Left forelimb (tissue), 1 donor: ENCODE measurements at places on chromosomes 6 and 20.

DNA sequence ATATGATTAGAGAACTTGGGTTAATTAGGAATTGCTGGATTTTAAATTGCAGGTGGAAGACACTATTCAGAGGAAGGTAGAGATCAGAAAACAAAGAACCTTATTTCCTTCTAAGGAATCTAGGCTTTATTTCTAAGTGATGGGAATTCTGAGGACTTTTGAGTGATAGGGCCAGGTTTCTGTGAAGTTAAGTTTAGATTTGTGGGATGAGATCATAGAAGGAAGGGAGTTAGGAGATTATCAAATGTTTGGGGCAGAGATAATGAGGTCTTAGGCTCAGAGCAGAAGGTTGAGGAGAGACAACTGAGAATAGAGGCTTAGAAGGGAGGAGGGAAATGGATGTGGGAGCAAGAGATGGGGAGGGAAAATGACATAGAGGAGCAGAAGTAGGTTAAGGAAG lies 109.7 kb upstream of the MMS22L start:
- no peak for DNase-seq

DNA sequence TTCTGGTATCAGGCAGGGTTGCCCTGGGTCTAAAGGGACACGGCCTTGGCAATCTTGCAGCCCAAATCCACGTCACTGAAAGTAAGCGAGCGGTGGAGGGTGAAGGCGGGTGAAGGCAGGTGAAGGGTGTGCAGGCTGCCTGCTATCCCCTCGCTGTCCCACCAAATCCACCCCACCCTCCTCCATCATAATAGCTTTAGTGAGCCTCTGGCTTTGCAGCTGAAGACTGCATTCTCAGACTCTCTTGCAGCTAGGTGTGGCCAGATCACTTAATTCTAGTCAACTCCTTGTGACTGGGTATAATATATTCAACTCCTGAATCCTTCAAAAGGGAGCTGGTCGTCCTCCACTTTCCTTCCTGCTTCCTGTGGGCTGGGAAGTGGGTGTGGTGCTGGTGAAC lies 126.7 kb upstream of the TRAF3IP2 start:
- no peak for DNase-seq

DNA sequence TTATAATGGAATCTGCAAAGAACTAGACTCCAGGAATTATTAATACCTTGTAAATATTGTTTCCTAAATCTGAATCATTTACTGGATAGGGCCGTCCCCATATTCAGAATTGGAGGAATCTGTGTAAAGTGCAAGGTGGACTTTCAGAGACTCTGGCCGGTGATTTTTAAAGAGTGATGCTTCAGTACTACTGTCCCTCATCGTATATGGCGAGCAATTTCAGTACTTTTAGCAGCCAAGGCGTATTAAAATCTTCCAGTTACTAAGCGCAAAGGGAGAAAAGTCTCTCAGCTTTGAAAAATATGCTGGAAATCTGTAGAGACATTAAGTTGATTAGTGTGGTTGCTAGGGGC lies 483 bp downstream of the SMIM26 start:
- no peak for DNase-seq

- no peak for DNase-seq
These were observed 248.5 kb downstream of the BTBD3 start for GRCh38 chr20:12166053-12166717.

GRCh38 chr6:103284835-103285234 lies 1574.9 kb downstream of the HACE1 start:
- no peak for DNase-seq

DNA sequence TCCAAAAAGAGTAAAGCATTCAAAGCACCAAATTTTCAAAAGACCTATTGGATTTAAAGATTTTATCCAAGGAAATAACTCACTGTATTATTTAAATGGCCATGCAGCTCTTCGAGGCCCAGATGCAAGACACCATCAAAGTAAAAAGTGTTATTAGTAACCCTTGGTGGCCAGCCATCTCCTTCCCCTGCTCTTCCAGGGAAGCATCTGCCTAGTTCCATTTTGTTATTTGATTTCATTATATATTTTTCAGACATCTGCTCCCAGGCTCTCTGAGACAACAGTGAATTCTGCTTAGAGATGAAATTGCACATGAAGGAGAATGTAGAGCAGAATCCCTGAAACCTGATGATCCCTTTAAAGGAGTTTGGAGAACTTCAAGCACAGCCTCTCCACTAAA lies 252.3 kb upstream of the TBX18 start:
- DNase-seq, result no peak

- no peak for DNase-seq
These were observed 91.2 kb upstream of the SCP2D1 start for GRCh38 chr20:18722371-18722770.

DNA sequence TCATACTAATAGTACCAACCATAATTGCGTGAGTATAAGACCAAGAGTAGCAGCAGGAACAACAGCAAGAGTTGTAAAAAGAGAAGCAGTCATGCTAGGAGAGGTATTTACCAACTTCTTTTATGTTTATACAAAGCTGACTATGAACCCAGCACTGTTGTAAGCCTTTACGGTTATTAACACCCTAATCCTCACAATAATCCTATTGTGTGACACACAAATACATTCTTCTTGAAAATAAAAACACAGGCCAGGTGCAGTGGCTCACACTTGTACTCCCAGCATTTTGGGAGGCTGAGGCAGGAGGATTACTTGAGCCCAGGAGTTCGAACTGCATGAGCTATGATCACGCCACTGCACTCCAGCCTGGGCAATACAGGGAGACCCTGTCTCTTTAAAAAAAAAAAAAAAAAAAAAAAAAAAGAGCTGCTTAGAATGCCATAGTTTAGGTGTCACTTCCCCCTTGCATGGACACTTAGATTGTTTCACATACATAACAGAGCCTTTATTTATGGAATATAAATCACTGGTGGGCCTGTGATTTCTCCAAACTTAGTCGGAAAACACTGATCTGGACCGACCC lies 20.2 kb downstream of the HCK start:
- DNase-seq, result no peak

- DNase-seq, result no peak
These were observed 31.5 kb downstream of the ARHGAP18 start for GRCh38 chr6:129678463-129678862.

GRCh38 chr20:43306837-43307236 lies 117.1 kb upstream of the PTPRT start:
- no peak for DNase-seq

GRCh38 chr6:684831-685636 lies 7.9 kb downstream of the EXOC2 start:
- no peak for DNase-seq

GRCh38 chr6:37783025-37783855 lies 36.3 kb upstream of the ZFAND3 start:
- peak; percentile 71 for DNase-seq

DNA sequence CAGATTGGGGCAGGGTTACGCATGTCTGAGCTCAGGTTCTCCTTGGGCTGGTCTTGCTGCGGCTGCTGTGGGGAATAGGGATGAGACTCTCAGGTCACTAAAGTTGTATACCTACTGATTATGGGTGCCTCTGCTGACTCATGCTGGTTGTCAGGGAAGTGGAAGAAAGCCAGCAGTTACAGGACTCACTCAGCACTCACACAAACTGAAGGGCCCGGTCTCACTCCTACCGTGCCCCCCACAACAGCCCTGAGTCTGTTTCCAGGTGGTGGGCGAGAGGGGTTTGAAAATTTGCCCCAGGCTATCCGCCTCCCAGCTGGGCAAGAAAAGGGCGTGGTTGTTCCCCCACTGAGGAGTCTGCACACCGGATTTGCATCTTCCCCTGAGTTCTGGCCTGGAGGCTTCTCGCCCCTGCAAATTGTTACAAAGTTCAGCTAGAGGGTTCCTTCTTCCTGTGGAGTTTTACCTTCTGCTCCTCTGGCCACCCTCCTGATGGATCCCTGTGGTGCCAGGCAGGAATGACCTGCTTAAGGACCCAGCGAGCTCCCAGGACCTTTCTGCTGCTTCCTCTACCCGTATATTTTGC lies 659.2 kb downstream of the HDGFL1 start:
- no peak for DNase-seq

DNA sequence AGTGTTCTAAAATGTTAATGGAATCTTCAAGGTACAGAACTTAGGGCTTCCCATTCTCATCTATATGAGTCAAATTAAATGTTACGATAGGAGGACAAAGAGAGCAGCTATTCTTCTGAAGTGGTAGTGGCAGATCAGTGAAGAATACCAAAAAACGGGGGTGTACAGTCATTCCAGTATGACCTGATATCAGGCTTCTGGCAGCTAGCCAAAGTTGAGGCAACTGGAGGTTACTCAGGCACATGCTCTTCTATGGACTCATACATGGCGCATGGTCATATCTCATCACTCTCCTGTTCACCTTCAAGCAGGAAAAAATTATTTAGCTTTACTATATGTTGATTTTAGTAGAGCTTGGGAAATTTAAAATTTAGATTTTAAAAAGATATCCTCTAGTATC lies 1608.8 kb downstream of the GRIK2 start:
- DNase-seq, result no peak

- no peak for DNase-seq
These were observed 858.8 kb upstream of the EPHA7 start for GRCh38 chr6:94278146-94278545.

DNA sequence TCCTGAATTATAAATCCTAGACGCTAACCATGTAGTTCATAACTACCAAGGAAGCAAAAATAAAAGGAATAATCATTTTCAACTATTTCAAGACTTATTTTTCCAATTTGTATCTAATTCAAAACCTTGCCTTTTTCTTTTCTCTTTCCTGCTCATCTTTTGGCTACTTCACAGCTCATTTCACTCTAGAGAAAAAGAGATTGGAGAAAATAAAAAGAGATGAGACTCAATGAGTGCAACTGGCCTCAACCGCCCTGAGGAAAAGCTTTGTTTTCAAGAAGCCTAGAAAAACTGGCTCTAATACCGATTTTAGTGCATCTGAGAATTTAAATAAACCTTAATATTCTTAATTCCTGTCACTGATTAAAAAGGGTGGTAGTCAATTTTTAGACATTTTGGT lies 36.4 kb downstream of the IPCEF1 start:
- no peak for DNase-seq
